ENCODE measurements at places on chromosomes 1 and 21.

DNA sequence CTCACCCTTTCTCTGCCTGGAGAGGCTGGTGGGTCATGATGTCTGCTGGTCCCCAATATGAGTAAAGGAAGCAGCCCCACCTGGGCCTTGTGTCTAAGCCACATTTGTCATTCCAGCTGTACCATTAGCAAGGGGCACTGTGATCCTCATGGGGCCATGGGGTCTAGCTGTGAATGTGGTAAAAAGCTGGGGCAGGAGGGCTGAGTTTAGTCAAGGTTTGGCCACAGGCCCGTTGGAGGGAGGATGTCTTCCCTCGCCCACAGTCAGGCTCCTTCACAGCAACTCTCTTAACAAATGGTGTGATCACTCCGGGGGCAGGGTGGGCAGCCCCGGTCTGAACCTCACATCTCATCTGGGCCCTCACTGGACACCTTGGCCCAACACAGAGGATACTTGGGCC is 115.4 kb downstream of the DMRTB1 start:
- no peak for DNase-seq

DNA sequence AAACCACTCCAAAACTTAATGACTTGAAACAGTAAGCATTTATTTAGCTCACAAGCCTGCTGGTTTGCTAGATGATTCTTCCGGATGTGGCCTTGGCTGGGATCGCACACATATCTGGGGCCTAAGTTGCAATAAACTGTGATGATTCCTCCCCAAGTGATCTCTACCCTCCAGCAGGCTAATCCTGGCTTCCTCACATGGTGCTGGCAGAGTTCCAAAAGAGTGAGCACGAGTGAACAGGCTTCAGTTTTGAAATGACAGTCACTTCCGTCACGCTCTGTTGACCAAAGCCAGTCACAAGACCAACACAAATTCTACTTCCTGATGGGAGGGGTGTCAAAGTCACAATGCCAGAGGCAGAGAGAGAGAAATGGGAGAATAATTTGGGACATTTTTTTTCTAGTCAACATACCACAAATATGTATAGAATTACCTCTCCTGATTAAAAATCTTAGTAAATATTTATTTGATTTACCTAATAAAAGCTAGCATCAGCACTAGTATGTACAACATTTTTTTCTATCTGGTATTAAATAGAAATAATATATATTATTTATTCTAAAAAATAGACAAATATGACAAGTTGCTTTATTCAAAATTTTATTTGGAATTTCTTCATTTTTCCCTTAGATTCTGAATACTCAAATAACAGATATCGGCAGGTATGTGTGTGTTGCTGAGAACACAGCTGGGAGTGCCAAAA is 292.7 kb downstream of the TPR start:
- peak; percentile 78 for DNase-seq

DNA sequence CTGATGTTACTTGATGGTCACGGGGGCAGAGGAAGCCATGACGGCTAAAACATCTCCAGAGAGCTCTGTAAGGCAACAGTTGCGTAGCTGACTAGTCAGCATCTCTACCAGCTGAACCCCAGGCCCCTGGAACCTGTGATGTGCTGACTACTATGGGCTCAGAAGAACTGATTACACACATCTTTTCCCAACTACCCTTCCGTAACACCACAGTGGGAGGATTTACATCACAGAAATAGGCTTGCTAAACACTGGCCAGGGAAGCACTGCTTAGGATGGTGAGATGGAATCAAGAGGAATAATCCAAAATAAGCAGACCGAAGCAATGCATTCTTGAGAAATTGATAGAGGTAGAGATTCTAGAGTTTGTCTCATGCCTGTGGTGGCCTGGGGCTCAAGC is 122.5 kb downstream of the SMYD2 start:
- DNase-seq = no peak

GRCh38 chr1:197307136-197307535 is 39.1 kb downstream of the CRB1 start:
- no peak for DNase-seq

- no peak for DNase-seq
These were observed 12.1 kb upstream of the ABL2 start for GRCh38 chr1:179241530-179242097.
